CD4-positive, alpha-beta T cell treated with Interleukin-21 for 1 hour (primary cell): ENCODE measurements at places on chromosomes 4 and X.
A peak's percentile ranks its signal among the peaks of the same experiment; 100 is the strongest.

DNA sequence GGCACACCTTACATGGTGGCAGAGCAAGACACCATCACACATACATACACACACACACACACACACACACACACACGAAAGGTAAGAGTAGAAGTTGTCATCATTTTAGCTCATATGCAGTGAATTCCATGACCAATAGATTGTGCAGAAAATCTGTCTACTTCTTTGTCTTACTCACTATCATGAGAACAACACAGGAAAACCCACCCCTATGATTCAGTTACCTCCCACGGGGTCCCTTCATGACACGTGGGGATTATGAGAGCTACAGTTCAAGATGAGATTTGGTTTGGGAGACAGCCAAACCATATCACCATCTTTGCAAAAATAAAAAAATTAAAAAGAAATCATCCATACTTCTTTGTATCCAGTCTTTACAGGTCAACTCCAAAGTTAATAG, 221.1 kb downstream of the BMPR1B start:
- DNase-seq = no peak

DNA sequence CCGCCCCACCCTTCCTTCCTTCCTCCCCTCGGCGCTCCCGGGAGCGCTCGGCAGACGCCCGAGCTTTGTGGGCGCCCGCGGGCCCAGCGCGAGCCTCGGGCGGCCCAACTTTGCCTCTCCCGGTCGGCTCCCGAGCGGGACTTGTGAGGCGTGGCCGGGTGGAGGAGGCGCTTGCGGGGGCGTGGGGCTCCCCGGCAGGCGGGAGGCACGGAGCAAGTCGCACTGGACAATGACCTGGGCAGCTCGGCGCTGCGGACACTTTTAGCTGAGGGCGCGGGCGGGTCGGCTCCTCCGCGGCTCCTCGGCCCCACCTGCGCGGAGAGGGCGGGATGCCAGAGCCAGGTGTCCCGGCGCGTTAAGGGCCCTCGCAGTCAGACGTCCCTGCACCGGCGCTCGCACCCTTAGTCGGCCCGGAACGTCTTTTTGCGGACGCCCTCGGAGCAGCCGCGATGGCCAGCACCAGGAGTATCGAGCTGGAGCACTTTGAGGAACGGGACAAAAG, 385 bp downstream of the DCLK2 start:
- DNase-seq = no peak

DNA sequence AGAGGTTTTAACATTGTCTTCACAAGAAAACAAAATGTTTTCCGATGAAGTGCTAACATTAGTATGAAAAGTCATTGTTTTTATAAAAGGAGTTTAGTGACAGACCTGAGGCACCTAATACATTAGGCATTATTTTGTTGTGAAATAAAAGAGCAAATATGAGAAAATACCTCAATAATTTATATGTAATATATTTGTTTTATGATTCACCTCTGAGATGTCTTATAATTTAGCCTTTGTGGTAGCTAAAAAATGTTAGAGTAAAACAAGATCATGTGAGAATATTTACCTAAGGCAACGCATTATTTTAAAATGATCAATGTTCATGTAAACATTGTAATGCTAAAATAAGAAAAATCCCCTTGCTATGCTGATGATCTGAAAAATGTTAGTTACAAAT, 100.9 kb upstream of the WDFY3 start:
- no peak for DNase-seq

DNA sequence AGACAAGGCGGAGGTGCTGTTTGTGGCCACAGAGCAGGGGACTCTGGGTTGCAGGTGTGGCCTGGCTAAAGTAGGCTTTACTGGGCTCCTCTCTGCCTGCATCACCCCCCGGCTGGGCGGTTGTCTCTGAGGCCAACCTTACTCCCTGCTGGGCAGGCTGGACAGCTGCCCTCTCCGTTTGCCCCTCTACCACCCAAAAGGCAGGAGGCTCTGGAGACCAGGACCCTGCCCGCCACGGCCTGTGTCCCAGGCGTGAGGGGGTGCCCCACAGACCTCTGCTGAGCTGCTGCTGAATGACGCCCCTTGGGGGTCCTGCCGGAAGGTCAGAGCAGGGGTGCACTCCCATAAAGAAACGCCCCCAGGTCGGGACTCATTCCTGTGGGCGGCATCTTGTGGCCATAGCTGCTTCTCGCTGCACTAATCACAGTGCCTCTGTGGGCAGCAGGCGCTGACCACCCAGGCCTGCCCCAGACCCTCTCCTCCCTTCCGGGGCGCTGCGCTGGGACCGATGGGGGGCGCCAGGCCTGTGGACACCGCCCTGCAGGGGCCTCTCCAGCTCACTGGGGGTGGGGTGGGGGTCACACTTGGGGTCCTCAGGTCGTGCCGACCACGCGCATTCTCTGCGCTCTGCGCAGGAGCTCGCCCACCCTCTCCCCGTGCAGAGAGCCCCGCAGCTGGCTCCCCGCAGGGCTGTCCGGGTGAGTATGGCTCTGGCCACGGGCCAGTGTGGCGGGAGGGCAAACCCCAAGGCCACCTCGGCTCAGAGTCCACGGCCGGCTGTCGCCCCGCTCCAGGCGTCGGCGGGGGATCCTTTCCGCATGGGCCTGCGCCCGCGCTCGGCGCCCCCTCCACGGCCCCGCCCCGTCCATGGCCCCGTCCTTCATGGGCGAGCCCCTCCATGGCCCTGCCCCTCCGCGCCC, 920 bp downstream of the HTT-AS start:
- no peak for DNase-seq

GRCh38 chr4:171981185-171981584, 168.0 kb downstream of the GALNTL6 start:
- no peak for DNase-seq

- no peak for DNase-seq
Measured at GRCh38 chrX:150483356-150483985, 85.0 kb upstream of the MTM1 start.

- peak; percentile 41 for DNase-seq
Measured at GRCh38 chrX:37755025-37755424, 24.8 kb upstream of the CYBB start.

DNA sequence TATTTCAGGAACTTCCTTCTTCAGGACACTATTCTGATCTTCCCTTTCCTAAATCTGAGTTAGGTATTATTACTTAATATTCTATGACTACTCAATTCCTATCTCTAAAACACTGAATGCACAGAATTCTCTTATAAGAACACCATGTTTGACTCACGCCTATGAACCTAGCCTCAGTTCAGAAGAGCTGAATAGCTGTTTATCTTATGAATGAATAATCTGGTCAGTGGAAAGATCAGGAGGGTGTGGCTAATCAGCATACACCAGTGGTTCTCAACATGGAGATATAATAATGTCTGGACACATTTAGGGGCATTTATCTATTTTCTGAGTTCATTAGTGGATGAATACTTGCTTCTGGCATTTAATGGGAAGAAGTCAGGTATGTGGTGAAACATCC, 24.2 kb downstream of the EPHA5 start:
- DNase-seq = no peak

- DNase-seq = no peak
Measured at GRCh38 chrX:341541-342101, 23.0 kb upstream of the GTPBP6 start.

- DNase-seq = no peak
Measured at GRCh38 chr4:25050370-25051078, 19.8 kb upstream of the LGI2 start.

- no peak for DNase-seq
Measured at GRCh38 chr4:37223732-37224131, 20.8 kb upstream of the NWD2 start.

DNA sequence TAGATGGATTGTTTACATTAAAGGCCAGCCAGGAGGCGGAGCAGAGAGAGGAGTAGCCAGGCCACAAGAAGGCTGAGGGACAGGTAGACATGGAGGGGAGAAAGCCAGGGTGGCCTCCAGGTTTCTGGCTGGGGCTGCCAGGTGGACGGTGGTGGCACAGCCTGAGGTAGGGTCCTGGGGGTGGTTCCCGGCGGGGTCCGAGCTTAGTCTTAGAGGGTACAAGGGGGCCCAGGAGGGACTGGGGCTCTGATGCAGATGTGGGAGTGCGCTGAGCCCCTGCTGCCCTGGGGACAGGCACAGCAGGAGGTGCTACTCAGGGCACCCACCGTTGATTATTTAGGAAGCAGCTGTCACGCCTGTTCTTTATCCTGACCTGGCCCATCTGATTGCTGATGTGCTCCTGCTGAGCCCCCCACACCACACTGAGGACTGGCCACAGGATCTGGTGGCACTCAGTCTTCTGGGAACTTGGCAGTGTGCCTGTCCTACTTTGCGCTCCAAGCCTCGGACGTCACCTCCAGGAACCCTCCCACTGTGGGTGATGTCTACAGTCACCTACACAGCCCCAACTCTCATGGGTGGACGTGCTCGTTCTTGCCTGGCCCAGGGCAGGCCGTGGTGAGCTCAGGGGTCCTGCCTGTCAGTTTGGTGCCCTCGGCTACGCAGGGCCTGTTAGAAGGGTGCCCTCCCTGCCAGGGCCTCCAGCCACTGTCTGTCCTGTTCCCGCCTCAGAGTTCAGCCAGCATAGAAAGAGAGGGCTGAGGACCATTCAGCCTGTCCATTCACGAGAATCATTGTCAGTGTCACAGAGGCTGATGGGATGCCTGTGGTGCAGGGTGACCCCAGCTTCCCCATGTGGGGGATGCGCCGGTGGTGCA, 12.0 kb downstream of the WFS1 start:
- DNase-seq = no peak

- no peak for DNase-seq
Measured at GRCh38 chr4:102809190-102809589, 18.2 kb downstream of the UBE2D3 start.

- peak; percentile 45 for DNase-seq
Measured at GRCh38 chr4:114807759-114808404, 209.3 kb downstream of the UGT8 start.

DNA sequence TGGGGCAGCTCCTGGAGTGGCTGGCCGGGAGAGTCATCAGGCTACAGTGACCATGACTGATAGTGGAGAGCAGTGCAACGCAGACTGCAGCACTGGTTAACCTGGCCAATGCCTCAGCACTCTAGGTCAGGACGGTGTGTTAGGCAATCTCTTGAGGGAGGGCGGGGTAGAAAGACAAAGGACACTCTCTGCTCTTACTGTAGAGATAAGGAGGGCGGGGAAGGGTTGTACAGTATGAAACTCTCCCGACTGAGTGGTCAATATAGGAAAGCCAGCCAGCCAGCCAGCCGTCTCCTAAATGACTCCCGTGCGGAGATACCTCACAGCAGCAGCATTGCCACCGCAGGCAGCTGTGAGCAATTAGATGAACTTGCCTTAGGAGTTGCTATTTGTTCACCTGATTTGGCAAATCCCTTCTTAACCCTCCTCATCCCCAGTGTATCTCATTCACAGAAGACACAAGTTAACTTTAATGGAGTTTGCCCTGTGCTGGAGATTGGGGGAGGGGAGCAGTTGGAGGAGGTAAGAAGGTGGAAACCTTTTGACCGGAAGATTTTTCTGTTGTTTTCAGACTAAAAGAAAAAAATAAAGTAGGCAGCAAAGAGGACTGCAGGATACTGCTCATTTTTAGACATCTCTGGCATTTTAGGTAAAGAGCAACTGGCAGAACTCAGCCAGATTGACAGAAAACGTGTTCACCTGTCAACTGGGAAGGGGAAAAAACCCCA, 330.5 kb downstream of the HNRNPD start:
- DNase-seq = no peak

DNA sequence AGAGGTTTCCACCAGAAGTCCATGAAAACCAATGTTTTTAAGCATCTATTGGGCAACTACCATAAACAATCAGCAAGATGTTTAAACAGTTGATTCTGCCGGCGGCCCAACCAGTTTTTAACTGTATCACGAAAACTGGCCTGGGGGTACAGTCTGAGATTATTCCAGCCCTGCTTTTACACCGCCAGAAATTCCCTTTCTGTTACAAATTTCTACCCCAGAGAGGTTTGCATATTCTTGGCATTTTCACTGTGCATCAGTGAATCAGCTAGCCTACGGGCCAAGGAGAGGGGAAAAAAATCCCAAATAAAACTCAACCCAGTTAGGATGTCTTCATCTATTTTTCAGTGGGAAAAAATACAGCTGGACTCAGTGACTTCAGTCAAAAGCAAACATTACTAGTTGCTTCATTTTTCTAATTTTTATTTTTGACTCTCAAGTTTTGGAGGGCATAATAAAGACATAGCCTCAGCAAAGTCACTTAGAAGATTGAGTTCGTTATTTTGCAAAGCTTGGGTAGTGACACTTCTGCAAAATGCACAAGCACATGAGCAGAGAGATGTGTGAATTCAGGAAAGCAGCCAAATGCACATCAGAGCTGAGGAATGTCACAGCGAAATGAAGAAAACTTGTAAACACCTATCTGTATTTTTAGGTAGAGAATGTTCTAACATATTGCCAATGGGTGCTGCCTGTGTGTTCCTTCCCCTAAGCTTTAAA, 167.8 kb upstream of the GK2 start:
- DNase-seq = no peak
